ENCODE measurements at places on chromosomes 6 and 20.

DNA sequence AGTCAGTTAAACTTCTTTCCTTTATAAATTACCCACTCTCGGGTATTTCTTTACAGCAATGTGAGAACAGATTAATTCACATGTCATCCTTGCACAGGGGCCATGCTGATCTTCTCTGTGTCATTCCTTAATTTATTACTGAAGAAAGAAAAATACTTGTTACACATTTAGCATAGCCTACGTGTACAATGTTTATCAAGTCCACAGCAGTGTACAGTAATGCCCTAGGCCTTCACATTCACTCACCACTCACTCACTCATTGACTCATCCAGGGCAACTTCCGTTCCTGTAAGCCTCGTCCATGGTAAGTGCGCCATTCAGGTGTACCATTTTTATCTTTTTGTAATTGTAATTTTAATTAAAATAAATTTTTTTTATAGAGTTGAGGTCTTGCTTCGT, 73.6 kb downstream of the RSPH3 start:
- DNase-seq, result no peak

DNA sequence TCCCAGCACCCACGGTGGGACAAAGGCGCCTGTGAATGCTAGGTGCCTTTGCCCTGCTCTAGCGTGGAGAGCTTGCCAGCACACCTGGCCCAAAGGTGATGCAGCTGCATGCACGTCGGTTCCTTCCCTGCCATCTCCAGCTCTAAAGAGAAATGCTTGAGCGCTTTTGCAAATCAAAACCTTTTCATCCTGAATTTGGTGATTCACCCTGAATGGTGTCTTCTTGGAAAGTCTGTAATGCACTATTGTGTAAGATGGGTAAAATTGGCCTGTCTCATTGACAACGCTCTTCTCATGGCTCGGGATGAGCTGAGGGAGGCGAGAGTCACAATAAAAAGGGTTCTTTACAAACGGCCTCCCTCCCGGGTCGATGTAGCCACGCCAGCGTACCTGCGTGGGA, 103.1 kb upstream of the ID4 start:
- DNase-seq, result no peak

- DNase-seq, result no peak
Observed at GRCh38 chr6:48919555-48919954, 543.5 kb downstream of the MMUT start.

DNA sequence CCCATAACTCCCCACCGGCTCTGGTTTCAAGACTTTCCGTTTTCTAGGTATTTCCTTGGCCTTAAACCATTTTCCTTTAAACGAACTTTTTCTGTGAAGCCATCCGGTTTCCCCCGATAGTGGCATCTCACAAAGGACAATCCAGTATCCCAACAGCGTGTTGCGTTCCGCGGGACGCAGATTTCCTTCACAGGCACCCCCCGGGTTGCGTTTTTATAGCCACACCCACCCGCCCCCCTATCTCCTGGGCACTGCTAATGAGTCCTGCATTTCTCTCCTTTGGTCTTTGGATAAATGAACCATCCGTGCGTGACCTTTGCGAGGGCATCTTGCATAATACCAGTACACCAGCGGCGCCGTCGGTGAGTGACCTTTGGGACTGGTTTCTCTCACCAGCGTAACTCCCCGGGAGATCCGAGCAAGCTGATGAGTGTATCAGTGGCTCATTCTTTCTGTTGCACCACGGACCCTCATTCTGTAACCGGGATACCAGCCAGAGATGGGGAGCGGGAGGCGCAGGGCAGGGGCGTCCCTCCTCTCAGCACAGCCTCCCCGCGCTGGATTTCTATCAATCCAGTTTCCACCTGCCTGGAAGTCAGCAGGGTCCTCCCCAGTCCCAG, 586 bp upstream of the NQO2 start:
- DNase-seq, result no peak

- no peak for DNase-seq
Observed at GRCh38 chr6:155770313-155770712, 314.7 kb upstream of the NOX3 start.
